GOT3 (cell line): ENCODE measurements at places on chromosomes 1 and 21.

DNA sequence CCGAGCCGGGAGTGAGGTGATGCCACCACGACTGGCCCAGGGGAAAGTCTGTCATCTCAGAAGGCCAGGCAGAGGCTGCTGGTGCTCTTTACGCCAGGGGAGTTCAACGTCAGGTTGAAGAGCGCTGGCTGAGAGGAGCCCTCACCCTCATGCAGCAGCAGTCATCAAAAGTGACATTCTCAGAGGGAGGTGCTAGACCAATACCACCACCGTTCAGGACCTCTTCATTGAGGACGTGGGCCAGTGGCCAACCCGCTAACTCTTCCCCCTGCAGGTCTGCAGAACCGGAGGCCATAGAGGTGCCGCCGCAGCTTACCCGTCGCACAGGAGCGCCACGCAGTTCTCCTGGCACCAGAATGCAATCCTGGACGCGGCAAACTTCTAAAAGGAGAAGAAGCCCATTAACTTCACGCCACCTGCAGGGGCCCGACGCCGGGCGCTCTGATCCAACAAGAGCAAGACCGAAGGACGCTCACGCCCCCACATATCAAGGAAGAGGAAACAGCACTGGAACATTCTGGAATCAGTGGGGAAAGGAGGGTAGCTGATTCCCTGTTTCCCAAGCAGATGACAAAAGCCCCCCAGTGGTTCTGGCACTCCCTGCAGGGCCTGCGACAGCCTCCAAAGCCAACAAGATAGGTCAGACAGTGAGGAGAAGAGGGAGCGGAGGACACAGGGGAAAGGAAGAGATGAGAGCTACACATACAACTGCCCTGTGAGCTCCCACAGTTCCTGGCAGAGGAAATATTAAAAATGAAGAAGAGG, 24.9 kb downstream of the WDR4 start:
- DNase-seq: no peak

DNA sequence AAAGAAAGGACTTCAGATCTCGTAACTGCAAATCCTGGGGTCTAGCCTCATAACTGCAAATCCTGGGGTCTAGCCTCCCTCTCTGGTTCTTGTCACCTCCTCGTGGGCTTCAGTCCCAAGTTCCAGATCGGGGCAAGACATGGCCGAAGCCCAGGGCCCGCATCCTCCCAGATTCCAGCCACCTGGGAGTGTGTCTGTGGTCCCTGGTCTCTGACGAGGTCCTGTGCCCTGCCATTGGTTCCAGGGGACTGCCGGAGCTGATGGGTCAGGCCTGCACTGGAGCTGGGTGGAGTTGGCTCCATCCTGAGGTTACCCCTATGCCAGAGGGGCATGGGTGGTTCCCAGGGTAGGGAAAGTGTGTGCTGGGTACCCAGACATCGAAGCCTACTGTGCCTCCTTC, 17.7 kb upstream of the C1orf174 start:
- no peak for DNase-seq

- DNase-seq: no peak
These were observed 130.0 kb upstream of the ZNHIT6 start for GRCh38 chr1:85838238-85838637.

DNA sequence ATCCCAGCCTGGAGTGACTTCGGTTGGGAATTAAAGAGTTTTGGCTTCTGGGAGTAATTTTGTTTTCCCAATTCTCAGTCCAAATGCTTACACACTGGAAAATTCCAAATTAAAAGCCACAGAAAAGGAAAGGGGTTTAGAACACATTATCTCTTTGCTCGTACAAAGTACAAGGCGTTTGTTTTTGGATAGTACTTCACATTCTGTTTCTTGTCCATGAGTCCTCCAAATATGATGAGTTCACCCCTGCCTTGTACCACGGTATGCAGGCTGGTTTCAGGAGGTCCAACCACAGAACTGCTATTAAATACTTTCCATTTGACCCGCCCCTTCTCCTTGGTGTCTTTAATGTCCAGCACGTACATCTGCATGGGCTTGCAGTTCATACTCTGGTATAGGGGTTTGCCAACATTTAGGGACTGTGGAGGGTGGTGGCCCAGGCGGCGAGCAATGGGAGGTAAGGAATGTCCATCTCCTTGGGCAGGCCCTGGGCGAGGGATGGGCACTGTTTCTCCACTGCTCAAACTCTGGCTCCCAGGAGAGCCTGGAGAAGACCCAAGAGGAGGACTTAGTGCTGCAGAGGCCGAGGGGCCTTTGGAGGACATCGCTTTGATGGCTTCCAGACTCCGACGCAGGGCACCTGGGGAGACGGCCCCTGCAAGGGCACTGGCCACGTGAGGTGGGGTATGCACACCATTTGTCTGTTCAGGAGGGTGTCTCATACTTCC, 13.7 kb upstream of the CPLANE2 start:
- DNase-seq: no peak

GRCh38 chr1:67760030-67760821, 73.0 kb downstream of the GNG12 start:
- DNase-seq: no peak

DNA sequence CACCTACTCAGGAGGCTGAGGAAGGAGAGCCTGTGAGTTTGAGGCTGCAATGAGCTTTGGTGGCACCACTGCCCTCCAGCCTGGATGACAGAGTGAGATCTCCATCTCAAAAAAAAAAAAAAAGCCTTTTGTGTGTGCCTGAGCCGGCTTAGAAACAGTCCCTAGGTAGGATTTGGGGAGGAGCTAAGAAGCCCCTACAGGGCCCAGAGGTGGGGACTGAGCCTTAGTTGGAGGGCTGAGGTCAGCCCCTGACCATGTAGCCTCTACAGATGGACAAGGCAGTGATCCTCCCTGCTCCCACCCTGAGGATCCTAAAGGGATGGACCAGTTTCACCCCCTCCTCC, 2.5 kb downstream of the ADAMTSL4 start:
- no peak for DNase-seq

DNA sequence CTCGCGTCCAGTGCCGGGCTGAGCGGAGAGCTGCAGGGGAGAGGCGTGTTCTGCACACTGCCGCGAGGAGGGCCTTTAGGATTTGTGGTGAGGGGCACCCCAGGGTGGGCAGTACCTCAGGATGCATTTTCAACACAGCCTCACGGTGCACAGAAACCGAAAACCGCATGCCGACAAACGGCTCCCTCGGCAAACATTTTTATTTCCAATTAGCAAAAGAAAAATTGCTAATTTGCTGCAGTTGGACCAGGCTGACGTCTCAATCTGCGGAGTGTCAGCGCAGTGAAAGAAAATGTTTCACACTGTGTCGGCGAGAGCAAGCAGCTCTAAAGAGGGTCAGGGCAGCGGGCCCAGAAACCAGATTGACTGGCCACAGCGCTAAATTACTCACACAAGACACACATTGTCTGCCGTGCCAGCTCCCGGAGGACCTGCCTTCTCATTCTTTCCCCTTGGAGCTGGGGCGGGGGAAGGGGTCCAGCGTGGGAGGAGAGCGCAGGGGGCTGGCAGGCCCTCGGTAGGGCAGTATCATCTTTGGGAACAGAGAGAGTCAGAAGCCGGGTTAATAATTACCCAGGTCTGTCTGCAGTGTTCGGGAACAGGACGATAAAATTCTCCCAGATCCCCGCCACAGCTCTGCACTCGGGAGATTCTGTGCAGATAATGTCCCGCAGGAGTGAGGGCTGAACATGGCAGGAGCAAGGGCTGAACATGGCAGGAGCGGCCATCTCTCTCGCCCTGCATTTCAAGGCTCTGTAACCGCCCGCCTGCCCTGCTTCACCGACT, 150.2 kb downstream of the PRDM16 start:
- DNase-seq: no peak

DNA sequence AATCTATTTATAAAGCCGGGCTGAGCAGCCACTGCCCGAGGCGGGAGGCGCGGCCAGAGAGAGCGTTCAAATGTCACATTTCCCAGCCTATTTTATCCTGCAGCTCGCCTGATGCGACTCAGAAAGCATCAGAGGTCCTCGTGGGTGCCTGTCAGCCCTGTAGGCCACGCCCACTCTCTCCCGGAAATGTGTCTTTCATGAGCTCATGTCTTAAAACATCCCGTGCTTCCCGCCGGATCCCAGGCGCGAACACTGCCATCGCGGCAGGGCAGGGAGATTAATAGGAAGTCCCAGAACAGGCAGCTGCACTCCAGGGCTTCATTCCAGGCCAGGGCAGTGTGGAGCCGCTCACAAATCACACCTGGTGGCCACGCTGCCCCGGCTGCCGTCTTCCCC, 117.5 kb downstream of the PRDM16 start:
- no peak for DNase-seq

DNA sequence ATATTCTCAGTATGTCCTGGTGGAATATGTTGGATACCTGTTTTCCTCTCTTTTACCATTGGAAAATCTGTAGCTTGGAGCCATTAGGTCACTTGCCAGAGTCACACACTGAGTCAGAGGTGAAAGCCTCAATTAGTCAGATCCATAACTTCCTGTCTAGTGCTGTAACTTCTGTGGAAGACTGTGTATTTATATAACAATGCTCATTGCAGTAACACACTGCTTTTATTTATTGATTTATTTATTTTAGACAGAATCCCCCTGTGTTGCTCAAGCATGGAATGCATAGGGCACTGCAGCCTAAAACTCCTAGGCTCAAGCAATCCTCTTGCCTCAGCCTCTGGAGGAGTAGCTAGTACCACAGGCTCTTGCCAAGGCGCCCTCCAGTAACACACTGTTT, 1.3 kb upstream of the DOCK7 start:
- no peak for DNase-seq

GRCh38 chr1:234746798-234747196, 136.8 kb upstream of the IRF2BP2 start:
- DNase-seq: no peak

DNA sequence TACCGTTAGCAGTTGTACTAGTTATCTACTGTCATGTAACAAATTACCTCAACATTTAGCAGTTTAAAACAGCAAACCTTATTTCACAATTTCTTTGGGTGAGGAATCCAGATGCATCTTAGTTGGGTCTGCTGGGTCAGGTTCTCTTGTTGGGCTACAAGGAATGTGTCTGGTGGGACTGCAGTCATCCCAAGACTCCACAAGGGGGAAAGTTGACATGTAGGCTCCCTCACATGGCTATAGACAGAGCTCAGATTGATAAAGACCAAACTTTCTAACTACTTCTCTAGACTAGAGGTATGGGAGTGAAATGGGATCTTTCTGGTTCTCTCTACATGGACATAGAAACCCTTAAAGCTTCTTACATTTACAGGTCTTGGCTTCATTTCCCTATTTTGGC, 160.9 kb downstream of the UCK2 start:
- no peak for DNase-seq
